HCT116 (cell line): ENCODE measurements at places on chromosomes 2 and 18.

GRCh38 chr2:5846881-5847280 is 154.7 kb downstream of the SOX11 start:
- DNase-seq = no peak

- DNase-seq = no peak
Measured at GRCh38 chr2:42124011-42124785, 45.0 kb upstream of the EML4 start.

- DNase-seq = no peak
Measured at GRCh38 chr2:25062511-25062917, 20.6 kb downstream of the EFR3B start.

- DNase-seq = no peak
Measured at GRCh38 chr2:240142859-240143258, 2.4 kb upstream of the OTOS start.

DNA sequence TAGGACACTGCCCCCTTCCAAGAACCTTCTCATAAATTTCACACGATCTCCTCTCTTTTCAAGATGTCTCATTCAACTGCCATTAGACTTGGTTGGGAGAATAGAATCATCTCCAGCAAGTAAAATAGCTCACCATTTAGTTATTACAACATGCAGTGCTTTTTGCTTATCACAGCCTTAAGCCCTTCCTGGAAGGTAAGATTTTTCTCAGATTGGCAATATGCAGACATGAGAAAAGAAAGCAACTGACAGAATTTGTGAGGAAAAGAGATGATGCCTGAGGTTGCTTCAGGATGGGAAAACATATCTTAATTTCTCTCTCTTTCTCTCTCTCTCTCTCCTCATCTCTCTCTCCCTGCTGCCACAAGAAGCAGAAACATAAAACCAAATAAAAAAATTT is 855.1 kb upstream of the ACVR2A start:
- no peak for DNase-seq

GRCh38 chr2:97095661-97096060 is 979 bp upstream of the FAHD2B start:
- no peak for DNase-seq

DNA sequence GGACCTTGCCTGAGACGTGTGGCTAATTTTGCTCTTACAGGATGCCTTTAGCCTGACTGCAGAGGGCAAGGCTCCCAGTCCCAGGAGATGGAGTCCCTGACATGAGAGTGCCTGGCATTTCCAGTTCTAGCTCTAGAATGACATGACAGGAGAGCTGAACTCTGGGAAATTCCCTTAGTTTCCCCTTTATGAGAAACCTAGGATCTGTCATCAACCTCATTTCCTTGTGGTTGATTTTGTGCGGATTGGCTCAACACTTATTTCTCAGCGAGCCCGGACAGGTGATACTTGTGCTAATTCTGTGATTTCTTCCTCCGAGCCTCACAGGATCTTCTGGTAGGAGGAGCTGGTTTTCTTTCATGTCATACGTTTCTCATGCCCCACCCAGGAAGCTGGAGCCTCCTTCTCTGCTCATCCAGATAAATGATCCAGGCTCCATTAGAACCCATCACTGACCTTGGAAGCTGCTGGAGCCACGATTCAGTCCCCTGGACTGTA is at the start of gene IL36G:
Gene IL36G (plus strand): TSS at position 448 of the 498 bp plus-strand sequence. CDS start 633 bp downstream, outside the sequence.
- DNase-seq = no peak

GRCh38 chr2:84494070-84494469 is 22.2 kb upstream of the DNAH6 start:
- DNase-seq = no peak

GRCh38 chr2:47771211-47771610 is 11.7 kb upstream of the MSH6 start:
- peak; percentile 83 for DNase-seq

DNA sequence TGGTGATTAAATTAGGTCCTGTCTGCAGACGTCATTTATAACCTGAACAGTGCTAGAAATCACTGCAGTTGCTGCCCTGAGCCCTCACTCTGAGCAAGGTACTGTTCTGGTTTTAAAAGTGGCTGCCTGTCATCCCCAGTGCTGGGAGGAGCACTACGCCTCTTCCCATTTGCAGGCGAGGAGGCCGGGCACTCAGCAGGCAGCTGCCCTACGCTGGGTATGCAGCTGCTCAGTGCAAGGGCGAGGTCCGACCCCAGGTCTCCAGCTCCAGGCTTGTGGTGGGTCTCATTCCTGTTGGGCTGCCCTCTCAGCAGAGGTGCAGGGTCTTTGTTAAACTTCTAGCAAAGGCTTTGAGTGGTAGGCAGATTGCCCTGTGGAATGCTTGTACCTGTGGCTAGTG is 15.7 kb downstream of the CNDP2 start:
- DNase-seq = no peak

DNA sequence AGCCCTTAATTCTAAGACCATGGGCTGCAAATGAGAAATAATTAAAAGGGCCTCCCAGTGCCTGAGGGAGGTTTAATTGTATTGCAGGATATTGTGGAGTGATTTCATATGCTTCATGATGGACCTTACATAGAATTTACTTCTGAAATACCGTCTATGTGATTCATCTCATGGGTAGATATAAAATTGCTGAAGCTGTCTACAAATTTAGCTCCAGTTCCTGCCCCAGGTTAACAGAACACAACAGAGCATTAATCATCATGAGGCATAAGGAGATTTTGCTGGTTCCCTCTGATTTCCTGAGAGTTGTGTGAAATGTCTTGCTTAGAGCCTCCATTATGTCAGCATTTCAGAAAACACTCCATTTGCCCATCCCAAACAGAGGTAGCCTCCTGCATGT is 770 bp downstream of the UPP2 start:
- DNase-seq = no peak

GRCh38 chr2:215019521-215020145 is 118.8 kb downstream of the ABCA12 start:
- no peak for DNase-seq

DNA sequence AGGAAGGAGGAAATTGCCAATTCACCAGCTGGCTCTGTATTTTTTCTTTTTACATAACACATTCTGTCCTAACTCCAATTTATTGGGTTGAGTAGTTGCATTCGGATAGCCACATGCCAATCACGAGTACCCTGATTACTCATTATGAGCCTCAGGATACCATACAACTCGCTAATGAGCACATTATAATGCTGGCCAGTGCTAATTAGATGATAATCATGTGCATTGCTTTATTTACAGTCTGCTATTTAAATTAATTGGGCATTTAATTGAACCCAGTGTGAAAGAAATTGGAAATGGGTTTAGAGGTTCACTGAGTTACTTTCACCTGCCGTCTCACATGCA is 15.2 kb downstream of the G6PC2 start:
- no peak for DNase-seq

DNA sequence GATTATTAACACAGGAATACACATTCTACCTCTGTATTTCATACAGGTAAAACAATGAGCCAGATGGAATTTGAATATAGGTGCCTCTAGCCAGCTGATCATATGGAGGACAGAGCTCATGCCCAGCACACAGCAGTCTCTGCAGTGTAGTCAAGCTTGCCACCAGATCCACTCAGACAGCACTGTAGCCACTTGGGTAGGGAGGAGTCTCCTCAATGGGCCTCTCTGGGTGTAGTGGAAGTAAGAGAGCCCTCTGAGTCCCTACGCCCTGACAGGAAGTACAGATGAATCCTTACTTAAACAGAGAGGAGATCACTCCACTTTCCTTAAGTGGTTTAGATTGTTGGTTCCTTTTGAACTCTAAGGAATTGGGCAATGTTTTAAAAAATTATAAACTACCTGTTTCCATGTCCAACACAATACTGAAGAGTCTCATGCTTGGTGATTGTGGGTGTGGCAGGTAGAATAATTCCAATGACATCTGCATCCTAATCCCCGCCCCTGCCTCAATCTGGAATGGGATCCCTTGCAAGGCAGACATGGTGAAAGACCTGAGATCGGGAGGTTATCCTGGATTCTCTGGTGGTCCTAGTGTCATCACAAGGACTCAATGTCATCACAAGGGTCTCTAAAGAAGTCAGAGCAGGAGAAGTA is 23.0 kb upstream of the TMEM200C start:
- DNase-seq = no peak

DNA sequence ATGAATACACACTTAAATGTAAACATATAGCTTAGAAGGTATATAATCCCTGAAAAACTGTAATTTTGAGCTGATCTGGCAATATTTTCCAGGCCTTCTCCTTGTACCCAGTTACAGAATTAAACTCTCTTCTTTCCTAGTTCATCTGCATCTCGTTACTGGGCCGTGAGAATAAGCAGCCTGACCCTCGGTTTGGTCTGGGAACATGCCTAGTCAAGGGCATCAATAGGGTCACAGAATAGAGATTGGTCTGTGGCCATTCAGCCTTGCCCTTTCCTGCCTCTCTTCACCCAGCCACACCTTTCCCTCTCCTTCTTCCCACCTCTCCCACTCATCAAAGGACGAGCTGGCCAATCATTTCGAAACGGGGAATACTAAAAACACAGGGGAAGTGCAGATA is 27.3 kb downstream of the SULT1C2 start:
- no peak for DNase-seq

DNA sequence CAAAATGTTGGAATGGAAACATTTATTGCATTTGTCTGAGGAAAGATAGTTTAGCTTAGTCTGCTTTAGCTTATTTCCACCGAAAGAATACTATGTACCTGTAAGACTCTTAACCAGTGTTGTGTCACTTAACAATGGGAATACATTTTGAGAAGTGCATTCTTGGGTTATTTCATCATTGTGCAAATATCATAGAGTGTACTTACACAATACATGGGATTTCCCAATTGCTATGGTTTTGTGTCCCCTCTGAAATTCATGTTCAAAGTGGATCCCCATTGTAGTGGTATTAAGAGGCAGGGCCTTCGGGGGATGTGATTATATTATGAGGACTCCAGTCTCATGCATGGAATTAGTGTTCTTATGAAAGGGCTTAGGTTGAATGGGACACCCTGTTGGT is 249.4 kb upstream of the UBE2E3 start:
- DNase-seq = no peak

GRCh38 chr2:238060096-238060541 is 682 bp upstream of the SCLY start:
- no peak for DNase-seq

DNA sequence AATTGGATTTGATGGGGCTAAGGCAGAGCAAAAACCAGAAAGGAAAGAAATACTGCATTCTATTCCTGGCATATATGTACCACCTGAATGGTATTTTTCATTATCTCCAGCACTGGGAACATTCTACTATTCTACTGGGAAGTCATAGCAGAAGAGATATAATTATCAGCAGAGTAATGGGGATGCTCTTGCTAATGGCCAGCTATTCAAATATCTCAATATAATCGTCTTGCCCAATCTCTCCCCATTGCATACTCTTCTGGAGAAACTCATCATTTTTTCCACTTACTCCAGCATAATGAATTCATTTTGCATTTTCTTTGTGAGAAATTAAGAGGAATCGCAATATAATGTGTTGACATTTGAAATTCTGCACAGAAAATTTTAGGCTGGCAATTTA is 1794.7 kb upstream of the PIK3C3 start:
- DNase-seq = no peak

- no peak for DNase-seq
Measured at GRCh38 chr2:120861576-120862191, 126.0 kb downstream of the GLI2 start.

DNA sequence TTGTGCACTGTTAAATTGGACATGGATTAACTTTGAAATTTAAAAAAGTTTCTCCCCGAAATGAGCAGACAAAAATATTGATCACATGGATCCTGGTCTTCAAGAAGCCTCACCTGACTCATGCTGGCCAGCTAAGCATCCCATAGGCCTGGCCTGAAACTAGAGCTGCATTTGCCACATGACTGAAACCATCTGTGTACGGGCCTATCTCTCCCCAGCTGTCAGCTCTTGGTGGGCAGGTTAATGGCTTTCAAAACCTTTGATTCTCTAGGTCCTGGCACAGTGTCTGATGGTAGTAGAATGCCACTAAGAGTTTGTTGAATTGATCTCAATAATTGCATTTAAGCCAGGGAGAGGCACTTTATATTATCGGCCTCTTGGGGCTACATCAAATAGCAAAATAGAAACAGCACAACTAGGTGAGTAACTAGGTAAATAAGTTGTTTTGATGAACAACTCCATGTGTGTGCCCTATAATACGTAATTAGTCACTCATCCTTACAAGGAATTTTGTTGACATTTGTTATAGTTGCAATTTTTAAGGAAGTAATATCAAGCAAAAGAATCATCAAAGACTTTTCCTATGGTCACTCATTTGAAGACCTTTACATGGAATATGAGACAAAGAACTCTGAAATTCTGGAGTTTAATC is 251.1 kb downstream of the SP3 start:
- no peak for DNase-seq

DNA sequence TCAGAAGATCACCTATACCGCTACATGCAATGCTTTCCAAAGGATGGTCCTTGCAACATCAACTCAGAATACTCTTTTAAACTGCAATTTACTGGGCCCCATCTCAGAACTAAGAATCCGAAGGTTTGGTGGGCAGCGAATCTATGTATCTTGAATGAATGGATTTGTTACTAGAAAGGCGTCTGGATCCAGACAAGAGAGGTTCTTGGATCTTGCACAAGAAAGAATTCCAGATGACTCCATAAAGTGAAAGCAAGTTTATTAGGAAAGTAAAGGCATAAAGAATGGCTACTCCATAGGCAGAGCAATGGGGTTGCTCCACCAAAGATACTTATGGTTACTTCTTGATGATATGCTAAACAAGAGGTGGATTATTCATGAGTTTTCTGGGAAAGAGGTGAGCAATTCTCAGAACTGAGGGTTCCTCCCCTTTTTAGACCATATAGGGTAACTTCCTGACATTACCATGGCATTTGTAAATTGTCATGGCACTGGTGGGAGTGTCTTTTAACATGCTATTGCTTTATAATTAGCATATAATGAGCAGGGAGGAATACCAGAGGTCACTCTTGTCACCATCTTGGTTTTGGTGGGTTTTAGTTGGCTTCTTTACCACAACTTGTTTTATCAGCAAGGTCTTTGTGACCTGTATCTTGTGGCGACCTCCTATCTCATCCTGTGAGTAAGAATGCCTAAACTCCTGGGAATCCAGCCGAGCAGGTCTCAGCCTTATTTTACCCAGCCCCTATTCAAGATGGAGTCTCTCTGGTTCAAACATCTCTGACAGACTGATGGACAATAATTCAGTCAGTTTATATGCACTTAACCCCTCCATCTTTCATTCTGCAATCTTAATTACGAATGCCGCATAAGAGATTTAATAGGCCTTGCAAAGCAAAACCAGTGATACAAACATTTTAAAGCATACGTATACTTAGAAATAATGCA is 7.5 kb upstream of the RMDN2 start:
- DNase-seq = no peak

DNA sequence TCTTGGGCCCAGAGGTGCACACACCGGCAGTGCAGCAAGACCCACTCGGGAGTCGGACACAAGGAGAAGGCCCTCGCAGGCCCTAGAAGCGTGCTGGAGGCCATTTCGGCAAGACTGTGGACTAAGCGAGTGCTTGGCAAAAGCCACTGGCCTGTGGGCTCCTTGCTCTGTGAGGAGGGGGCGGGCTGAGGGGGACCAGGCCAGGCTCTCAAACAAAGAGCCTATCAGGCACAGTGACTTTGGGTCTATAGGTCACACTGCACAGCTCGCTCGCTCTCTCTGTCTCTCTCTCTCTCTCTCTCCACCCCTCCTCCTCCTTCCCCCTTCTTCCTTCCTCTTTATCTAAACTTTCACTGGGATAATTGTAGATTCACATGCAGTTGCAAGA is 23.6 kb upstream of the ZCCHC2 start:
- no peak for DNase-seq
